Suppressor macrophage treated with lipopolysaccharide for 1 hour (primary cell): ENCODE measurements at places on chromosomes 2 and 18.

DNA sequence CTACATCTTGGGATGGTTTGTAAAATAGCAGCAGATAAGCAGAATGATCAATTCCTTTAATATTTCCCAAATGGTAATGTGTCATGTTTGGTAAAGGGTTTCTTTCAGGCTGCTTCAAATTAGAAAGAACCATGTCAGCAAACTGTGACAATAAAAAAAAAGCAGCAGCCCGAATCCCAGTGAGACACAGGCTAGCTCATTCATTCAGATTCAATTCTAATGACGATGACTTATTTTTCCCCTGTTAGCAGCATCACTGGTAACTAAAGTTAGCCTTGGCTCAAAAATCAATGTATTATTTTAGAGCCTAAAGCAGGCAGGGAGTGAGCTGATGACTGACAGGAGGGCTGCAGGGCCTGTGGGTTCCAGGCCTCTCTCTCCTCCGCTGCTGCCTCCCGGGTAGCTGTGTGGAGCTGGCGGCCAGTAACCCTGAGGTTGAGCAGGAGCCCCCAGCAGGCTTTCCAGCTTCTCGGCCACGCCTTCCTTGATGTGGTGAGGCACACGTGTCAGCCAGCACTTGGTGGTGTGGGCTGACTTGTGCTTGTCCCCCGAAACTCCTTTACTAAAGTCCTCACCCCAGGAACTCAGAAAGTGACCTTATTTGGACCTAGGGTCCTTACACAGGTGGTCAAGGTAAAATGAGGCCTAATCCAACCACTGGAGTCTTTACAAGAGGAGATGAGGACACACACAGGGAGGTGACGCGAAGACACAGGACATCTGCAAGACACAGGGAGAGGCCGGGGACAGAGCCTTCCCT lies 120.5 kb upstream of the HS6ST1 start:
- DNase-seq, result no peak

- DNase-seq, result no peak
Measured at GRCh38 chr18:46567196-46567595, 89.8 kb downstream of the LOXHD1 start.

DNA sequence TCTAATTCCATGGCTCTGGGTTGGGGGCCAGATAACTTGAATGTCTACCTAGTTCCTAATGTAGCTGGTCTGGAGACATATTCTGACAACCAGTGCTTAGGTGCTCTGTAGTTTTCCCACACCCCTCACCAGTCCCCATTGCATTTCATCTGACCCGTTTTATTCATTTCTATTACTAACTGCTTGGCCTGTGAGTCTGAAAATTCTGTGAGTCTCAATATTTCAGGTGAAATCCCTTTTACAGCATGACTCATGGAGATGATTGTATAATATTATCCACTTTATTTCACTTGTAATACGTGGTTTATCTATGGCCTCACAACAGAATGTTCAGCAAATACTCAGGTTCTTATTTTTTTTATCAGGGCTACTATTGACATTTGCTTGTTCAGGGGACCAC lies 103.7 kb upstream of the UGP2 start:
- DNase-seq, result peak; percentile 10

GRCh38 chr2:76599732-76600368 lies 889.1 kb upstream of the GCFC2 start:
- peak; percentile 65 for DNase-seq

DNA sequence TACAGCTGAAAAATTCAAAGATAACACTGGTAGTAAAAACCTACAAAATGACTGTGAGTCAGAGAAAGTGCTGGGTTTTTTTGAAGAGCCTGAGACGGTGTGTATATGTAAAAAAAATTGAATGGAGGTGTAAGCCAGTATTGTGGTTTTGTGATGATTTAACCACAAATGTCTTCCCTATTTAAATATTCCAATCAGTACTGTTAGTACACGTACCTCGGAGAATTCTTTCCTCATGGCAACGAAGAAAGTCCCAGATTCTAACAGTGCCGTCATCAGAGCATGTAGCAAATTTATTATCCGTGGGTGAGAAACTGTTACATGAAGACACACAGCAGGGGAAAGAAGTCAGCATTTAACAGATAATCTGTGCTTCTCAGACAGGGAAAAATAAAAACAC lies 48.1 kb downstream of the WDR33 start:
- no peak for DNase-seq

- DNase-seq, result no peak
Measured at GRCh38 chr2:12982149-12982584, 265.4 kb downstream of the TRIB2 start.

DNA sequence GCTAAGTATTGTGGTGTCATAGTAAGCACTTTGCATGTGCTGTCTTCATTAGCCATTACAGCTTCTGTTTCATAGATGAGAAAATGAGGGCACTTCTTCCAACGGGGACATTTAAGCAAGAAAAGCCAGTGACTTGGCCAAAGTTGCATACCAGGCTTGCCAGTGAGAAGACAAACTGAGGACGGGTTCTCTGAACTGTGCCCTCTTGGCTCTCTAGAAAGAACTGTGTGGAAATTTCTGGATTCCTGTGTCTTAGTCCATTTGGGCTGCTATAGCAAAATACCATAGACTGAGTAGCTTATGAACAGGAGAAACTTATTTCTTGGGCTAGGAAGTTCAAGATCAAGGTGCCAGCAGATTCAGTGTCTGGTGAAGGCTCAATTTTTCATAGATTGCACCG lies 13.3 kb downstream of the CTIF start:
- no peak for DNase-seq

DNA sequence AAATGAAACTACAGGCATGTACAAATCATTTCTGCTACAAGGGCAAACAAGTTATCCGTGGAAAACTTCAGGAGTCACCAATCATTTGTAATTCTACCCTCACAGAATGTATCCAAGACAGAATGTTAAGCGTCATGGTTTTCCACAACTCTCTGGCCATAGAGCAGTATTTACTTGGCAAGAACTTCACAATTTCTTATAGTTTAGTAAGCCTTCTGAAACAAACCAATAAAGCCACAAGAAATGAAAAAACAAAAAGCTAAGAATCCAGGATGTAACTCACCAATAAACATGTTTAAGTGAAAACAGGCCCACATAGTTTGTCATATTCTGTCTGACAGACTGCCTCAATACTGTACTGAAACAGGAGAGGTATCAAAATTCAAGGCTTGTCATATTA lies 70.3 kb downstream of the LNPK start:
- DNase-seq, result no peak

- no peak for DNase-seq
Measured at GRCh38 chr2:18771212-18771611, 181.8 kb upstream of the NT5C1B start.

DNA sequence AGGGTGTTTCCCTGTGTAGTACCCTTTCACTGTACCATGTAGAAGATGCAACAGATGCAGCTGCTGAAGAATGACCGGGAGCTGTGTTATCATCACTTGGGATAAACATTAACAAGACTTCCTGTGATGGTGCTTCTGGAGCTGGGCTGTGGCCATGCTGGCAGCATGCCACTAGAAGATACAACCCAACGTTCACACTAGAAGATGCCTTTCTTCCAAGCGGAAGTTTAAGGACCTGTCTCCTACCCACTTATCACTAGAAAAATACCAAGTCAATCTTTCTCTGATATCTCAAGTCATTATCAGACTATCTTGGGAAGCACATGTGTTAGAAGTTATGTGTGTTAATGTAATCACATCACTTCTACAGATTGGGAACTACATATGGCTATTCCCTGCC lies 953.5 kb downstream of the CNTNAP5 start:
- no peak for DNase-seq

DNA sequence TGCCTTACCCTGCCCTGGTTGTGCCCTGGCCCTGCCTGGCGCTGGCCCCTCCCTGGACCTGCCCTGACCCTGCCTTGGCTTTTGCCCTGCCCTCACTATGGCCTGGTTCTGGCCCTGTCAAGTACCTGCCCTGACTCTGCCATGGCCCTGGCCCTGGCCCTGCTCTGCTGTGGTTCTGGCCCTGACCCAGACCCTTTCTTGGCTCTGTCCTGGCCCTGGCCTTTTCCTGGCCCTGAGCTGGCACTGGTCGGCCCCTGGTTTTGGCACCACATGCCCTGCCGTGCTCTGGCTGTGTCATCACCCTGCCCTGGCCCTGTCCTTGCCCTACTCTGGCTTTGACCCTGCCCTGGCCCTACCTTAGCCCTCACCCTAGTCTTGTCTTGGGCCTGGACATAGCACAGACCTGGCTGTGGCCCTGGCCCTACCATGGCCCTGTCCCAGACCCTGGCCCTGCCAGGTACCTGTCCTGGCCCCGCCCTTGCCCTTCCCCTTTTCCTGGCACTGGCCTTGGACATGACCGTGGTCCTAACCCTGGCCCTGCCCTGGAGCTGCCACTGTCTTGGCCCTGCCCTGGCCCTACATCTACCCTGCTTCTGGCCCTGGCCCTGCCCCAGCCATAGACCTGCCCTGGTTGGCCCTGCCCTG lies 4.8 kb upstream of the ANKRD62 start:
- no peak for DNase-seq

GRCh38 chr2:204159526-204159925 lies 223.0 kb downstream of the ICOS start:
- DNase-seq, result no peak

GRCh38 chr2:20190170-20190569 lies 34.8 kb downstream of the SDC1 start:
- DNase-seq, result no peak

GRCh38 chr2:69969126-69969983 lies 7.9 kb upstream of the ASPRV1 start:
- DNase-seq, result no peak

DNA sequence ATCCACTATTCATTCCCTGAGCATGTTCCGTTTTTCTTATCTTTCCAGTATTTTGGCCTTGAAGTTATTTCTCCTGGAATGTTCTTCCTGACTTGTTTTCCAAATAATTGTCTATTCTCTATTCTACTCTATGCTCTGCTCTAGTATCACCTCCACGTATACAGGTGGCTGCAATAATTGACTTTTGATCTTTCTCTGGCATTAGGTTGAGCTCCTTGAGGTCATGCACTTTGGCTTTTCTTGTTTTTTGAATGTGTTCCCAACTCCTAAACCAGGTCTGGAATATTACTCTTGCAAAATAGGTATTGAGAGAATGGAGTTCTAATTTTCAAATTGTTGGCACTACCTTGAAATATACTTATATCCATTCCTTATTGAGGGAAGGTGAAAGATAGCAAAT lies 550.4 kb downstream of the CNTNAP5 start:
- no peak for DNase-seq

DNA sequence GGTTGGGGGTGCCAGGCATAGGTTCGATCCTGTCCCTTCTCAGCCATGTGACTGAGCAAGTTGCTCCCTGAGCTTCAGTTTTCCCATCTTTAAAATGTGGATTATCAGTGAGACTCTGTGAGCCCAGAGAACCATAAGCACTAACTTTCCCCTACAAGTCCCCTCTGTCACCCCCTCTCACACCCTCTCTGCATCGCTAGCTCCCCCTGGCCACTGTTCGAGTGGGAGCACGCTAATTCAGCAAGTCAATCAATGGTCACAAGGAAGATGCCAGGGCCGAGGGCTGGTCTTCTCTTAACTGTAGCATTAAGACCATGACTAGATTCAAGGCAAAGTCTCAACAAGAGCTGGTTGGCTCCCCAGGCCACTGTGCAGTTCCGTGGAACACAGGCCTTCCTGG lies 66.2 kb downstream of the BCL2L11 start:
- DNase-seq, result no peak

GRCh38 chr18:3234457-3234856 lies 13.1 kb upstream of the MYL12A start:
- DNase-seq, result no peak

DNA sequence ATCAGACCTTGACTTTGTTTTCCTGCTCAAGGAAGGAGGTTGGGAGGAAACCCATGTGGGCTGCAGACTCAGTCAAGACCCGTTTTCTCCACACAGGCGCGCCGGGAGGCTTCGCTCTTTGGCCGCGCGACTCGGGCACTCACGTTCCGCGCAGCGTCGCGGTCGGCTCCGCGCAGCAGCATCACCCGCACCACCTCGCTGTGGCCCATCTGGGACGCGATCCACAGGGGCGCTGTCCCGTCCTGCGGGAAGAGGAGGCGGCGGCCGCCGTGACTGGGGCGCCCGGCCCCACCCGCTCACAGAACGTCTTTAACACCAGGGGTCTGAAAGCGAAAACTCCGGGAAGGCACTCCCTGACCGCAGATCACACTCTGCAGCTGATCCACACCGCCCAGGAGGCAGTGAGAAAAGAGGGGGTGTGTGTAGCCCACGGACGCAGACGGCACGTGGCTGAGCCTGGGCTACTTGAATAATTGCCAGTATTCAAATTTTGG lies 33.1 kb upstream of the NPC1 start:
- DNase-seq, result peak; percentile 46

DNA sequence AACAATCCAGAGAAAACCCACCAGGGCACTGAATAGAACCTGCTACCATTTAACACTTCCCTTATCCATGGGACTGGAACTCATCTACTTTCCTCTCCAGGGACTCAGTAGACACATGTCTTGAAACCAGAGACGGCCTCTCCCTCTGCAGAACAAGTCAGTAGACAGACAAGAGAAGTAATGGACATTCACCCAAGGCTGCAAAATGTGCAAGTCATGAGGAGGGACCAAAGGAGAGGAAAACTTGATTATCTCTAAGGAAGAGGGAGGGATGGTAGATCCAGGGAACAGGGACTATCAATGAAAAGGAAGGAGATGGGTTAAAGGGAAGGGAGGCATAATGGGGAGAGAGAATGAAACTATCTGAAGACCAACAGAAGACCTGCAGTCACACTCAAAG lies 5.3 kb upstream of the TTC39C start:
- DNase-seq, result no peak

DNA sequence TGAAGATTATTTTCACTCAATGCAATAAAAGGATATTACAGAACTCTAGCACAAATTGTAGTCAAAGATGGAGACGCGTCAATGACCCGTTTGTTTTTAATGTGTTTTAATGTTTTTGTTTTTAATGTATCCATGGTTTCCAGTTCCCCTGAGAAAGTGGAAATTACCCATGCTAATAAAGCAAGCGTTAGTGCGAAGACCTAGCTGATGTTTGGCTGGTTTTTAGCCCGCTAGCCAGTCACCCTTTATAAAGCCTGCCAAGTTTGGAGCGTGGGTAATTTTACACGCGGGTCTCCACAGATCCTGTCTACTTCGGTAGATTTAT lies 430 bp upstream of the CHMP1B start:
- no peak for DNase-seq

DNA sequence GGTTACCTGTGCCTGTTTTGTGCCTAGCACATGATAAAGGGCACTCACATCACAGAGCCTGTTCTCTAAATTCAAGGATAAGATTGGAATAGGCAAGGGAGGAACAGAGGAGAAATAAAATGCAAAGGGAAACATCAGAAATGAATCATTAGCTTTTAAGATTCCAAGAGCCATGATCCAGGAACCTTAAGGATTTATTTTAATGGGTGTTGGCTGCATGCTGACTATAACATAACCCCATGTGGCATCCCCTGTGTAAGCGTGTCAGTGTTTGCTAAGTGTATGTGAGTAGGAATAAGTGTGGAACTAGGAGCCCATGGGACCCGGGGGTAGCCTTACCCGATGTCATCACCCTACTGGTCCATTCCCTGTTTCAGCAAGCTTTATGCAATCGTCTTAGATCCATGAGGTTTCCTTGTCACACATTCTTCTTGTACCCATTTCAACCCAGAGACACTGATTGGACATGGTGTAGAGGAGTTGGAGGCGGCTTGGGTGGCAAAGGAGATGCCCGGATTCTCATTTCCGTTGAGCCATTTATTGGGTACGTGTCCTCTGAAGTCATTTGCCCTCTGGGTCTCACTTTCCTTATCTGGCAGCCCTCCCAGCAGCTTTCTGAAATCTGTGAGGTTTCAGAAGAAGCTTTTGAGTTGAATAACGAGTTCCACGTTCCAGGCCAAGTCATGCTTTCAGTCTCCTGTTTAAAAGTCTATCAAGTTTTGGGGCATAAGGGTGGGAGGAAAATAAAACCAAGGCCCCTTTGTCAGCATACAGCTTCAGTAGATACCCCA lies 117.0 kb downstream of the MGAT5 start:
- no peak for DNase-seq
